ENCODE measurements at places on chromosomes 6 and 20.

DNA sequence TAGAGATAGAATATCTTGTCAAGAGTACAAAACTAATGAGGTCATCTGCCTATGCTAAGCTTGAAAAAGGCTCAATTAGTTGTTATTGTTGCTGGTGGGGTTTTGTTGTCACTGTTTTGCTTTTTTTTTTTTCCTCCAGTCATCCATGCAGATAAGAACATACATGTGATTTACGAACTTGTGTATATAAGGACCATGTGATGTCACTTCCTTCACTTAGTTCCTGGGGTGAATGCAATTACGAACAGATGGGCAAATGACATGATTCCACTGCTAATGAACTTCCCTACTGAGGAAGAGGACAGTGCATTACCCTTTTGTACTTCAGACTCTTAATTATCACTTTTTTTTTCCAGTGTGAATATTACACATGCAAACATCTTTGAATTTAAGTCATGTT is 1175.3 kb upstream of the GJE1 start:
- DNase-seq: no peak

- DNase-seq: no peak
Observed at GRCh38 chr20:37899105-37900045, 3.6 kb upstream of the VSTM2L start.

GRCh38 chr20:37759761-37760209 is 66.0 kb downstream of the CTNNBL1 start:
- DNase-seq: no peak

DNA sequence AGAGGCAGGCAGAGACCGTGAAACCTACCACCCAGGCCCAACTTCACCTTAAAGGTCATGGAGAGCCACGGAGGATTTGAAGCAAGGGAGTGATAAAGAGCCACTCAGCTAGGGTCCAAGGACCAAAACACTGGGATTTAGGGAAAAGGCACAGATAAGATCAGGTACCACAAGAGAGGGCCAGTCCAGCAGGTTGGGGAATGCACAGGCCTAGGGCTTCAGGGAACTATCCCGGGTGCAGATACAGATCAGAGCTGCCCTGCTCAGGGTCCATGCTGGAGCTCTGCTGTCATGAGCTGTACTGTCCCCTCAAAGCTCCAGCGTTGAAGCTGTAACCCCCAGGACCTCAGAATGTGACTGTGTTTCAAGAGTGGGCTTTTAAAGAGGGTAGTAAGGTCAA is 16.9 kb downstream of the SLC22A23 start:
- DNase-seq: no peak

- no peak for DNase-seq
Observed at GRCh38 chr20:51354191-51354768, 188.2 kb downstream of the NFATC2 start.

- DNase-seq: peak; percentile 65
Observed at GRCh38 chr6:36848658-36849441, 9.6 kb upstream of the CPNE5 start.

- no peak for DNase-seq
Observed at GRCh38 chr20:49914310-49915117, 815 bp downstream of the SPATA2 start.

DNA sequence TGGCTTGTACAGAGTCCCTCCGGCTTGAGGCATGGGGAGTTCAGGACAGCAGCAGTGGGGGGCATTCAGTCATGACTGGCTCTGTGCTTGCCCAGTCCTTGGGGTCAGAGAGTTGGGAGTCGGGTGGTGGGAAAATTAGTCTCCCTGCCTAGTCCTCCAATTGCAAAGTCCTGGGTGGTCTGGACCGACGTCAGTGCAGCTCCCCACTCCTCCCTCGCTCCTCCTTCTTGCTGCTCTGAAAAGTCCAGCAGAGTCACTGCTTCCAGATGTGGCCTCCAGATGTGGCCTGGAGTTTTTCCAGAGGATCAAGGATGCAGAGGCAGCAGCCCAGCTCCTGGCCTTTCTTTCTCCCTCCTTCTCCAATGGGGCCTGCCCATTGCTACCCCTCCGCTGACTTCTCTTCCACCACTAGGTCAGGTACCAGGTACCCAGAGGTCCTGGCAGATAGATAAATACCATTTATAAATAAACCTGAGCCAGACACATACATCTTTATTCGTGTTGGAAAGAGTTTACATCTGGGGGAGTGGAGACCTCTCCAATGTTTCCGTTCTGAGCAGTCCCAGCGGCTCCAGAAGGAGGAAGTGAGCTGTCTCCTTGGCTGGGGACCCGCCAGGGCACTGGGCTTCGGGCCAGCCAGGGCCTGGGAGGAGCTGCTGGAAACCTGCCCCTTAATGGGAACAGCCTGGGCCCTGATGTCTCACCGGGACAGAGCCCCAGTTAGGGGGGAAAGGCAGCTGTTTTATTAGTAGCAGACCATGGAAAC is 49.0 kb upstream of the RNF24 start:
- DNase-seq: no peak

Data from NCI-H526 treated with DMSO at 0.1 percent for 48 hours (cell line).